ENCODE measurements at places on chromosomes 4 and X.
A peak's percentile ranks its signal among the peaks of the same experiment; 100 is the strongest.

- DNase-seq: no peak
These were observed 38.7 kb downstream of the SEC24B start for GRCh38 chr4:109472343-109472761.

DNA sequence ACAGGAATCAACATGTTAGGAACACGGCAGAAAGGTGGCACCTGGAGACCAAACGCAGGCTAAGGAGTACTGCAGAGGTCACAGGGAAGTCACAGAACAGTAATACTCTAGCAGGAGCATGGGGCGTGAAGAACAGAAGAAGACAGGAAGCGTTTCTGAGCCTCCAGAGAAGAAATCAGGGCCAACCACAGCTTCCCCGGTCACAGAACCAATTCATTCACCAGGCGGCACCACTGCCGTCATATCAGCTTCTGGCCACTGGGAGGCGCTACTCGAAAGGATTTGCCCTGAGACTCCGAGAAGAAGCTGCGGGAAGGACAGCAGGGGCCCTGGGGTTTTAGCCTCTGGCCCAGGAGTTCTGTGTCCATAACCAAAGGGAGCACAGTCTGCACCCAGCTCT, 78.0 kb upstream of the DRD5 start:
- DNase-seq: peak; percentile 35

GRCh38 chr4:149956678-149957077, 121.6 kb upstream of the DCLK2 start:
- DNase-seq: no peak

- no peak for DNase-seq
These were observed 106.7 kb upstream of the GUCY1A1 start for GRCh38 chr4:155559915-155560314.

DNA sequence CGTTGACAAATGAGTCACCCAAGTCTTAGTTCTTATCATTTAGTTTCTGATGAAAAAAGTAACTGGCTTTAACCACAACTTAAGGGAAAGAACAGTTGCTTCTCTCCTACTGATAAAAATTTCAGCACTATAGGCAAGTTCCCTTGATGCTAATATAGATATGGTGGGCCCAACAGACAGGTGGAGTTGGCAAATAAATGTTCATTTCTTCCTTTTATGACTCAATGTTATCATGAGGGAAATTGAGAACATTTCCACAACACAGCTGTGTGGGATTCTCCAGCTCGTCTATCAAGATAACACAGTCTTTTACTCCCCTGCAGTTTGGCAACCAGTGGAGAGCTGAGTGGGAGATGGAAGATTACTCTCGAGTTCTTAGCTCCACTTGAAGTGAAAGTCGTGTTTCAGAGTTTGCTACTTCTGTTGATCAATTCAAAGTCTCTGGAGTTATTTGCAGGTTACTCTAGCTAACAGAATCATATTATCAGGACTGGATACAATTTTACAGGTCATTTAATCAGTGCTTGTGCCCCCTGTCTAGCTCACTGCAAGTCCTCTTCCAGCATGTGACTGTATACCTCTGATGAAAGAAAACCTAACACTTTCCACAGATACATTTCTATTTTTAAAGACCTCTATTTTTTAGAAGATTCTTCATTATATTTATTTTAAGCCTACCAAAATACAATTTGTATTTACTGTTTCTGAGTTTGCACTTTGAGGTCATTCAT, 270.6 kb upstream of the GK2 start:
- no peak for DNase-seq
